ENCODE measurements at places on chromosomes 5 and 9. TPM values are rescaled to one million over a fixed set of nuclear protein-coding genes. Genes with fewer than 3 reads are reported as not detected.

C8G gene
- total RNA-seq, result 1.5 TPM

DMRTA1 gene
- total RNA-seq, result 1.6 TPM

FOXD4 gene
- 0.35 TPM for total RNA-seq

SLC38A9 gene
- 40.6 TPM for total RNA-seq

DNA sequence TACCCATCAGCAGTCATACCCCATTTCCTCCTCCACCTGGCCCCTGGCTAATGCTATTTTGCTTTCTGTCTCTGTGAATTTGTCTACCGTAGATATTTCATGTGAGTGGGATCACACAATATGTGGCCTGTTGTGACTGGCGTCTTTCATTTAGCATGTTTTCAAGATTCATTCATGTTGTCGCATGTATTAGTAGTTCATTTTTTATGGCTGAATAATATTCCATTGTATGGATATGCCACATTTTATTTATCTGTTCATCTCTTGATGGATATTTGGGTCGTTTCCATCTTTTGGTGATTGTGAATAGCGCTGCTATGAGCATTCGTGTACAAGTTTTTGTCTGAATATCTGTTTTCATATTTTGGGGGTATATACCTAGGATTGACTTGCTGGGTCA is 33.9 kb downstream of the PSD2 start:
- H3K36me3 ChIP-seq, result no peaks in the 10 kb centered on the region
- DNase-seq, result no peak
- no peak overlapping the region for H3K27ac ChIP-seq
- H3K27me3 ChIP-seq, result peaks cover 87% of the 10 kb centered on the region

DNA sequence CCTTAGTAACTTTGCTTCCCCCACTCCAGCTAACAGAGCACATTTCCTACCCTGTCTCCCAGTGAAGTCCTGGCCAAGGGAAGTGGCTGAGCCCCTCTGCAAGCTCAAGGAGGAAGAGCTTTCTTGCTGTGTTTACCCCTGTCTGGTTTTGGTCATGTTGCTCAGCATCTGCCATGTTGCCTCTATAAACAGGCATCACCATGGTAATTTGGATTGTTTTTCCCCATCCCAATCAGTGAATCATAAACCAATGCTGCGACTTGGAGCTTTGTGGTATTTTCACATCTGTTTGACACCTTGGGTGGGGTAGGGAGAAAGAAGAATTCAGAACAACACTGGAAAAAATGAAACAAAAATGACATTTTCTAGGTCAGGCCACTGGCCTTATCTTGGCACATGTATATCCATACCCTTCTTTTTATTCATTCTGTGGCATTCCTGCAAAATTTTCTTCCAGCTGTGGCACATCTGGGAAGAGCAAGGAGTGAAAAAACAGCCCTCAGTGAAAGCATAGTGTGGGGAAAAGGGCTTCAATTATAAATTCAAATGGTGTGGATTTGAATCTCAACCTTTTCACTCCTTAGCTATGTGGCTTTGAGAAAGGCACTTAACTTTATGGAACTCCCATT is 42.5 kb downstream of the SLIT3 start:
- peaks cover 3% of the 10 kb centered on the region for H3K27me3 ChIP-seq
- no peak overlapping the region for H3K4me3 ChIP-seq

GRCh38 chr5:68381909-68382308 is 166.4 kb downstream of the PIK3R1 start:
- peaks cover 22% of the 10 kb centered on the region for H3K4me1 ChIP-seq
- no peak overlapping the region for H3K4me3 ChIP-seq
- DNase-seq, result no peak
- peaks cover 2% of the 10 kb centered on the region for H3K36me3 ChIP-seq
- H3K27ac ChIP-seq, result no peak overlapping the region

DNA sequence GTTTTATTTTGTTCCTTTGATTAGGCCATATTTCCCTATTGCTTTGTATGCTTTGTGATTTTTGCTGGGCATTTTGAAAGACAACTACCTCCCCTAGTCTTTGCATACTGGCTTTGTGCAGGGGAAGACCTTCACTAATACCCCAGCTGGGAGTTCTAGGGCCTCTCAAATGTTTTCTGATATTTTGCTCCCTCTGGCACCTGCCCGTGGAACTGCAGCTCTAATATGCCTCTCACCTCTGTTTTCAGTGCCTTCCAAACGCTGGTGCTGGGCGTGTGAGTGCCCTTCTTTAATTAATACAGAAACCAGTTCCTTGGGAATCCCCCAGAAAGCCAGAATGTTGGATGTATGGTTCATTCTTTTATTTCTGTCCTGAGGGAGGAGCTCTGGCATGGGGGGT is 204.5 kb downstream of the COMMD10 start:
- no peak overlapping the region for H3K4me3 ChIP-seq
- H3K27ac ChIP-seq, result no peak overlapping the region
- H3K4me1 ChIP-seq, result peaks cover 27% of the 10 kb centered on the region

DNA sequence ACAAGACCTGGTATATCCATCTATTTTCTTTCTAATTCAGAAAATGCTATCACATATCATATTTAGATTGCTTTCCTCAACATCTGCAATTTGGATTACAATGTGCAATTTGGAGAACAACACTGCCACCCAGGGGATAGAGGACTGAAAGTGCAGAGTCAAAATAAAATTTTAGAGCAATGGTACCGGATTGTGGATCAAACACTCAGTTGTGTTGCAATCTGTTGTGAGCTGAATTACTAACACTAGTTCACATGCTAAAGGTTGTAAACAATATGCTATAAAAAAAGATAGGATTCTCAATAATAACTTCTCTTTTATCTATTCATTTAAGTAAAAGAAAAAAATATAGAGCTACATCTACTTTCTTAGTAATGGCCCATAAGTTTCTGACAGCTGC is 11.9 kb upstream of the SRFBP1 start:
- no peak overlapping the region for H3K27ac ChIP-seq
- H3K4me1 ChIP-seq, result peaks cover 2% of the 10 kb centered on the region
- H3K36me3 ChIP-seq, result no peaks in the 10 kb centered on the region
- no peak overlapping the region for H3K4me3 ChIP-seq
- no peak for DNase-seq

- H3K27ac ChIP-seq, result no peak overlapping the region
- no peaks in the 10 kb centered on the region for H3K36me3 ChIP-seq
- H3K27me3 ChIP-seq, result no peaks in the 10 kb centered on the region
- no peak overlapping the region for H3K4me3 ChIP-seq
- no peaks in the 10 kb centered on the region for H3K4me1 ChIP-seq
Measured at GRCh38 chr5:167546270-167546669, 745.2 kb upstream of the WWC1 start.
